ENCODE measurements at places on chromosomes 13 and 19.

DNA sequence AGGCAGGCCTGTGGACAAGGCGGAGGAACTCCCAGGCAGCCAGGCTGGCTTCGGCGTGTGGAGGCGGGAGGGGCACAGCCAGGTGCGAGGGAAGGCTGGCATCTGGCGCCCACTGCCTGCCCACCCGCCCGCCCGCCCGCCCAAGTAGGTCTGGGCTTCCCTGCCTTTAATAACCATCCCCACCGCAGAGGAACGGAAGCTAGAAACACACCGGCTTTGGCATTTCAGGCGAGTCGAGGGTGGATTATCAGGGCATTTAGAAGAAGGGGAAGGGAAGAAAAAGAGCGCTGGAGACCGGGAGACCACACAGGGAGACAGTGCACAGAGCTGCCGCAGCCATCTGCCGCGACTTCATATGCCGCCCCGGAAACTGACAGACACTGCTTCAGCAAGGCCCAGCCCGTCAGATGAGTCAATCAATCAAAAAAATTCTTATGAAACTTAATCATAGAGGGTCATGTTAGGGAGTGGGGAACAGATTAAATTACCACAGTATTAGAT is 199.7 kb downstream of the TSHZ3 start:
- no peak for DNase-seq

- DNase-seq: no peak
Observed at GRCh38 chr13:85538957-85539356, 260.3 kb downstream of the SLITRK6 start.

GRCh38 chr19:29323440-29324290 is 110.7 kb upstream of the UQCRFS1 start:
- DNase-seq: no peak

DNA sequence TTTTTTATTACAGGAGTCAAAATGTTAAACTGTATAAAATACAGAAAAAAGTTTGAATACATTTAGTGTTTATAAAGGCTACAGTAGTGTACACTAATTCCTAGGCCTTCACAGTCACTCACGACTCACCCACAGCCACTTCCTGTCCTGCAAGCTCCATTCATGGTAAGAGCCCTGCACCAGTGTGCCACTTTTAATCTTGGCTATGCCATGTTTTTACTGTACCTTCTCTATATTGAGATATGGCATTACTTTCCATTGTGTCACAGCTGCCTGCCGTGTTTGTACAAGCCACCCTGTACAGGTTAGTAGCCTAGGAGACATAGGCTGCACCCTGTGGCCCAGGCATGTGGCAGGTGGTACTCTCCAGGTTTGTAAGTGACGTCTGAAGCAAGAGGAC is 32.1 kb downstream of the C1QTNF9 start:
- DNase-seq: no peak

- peak; percentile 14 for DNase-seq
Observed at GRCh38 chr19:22532388-22533300, 101.5 kb upstream of the ZNF492 start.

GRCh38 chr13:43911278-43911677 is 31.6 kb downstream of the LACC1 start:
- no peak for DNase-seq

DNA sequence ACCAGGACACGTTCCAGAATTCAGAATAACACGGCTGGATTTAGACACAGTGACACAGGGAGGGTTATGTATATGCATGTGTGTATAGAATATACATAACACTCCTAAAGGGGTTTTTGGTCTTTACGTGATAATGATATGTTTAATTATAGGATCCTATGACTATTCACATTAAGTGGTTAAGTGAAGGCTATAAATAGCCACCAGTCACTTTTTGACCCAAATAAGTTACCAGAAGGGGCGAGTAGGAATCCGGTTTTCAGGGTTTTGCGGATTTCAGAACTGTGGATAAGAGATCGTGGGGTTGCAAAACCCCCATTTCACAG is 6.9 kb downstream of the ANGPTL6 start:
- DNase-seq: no peak

DNA sequence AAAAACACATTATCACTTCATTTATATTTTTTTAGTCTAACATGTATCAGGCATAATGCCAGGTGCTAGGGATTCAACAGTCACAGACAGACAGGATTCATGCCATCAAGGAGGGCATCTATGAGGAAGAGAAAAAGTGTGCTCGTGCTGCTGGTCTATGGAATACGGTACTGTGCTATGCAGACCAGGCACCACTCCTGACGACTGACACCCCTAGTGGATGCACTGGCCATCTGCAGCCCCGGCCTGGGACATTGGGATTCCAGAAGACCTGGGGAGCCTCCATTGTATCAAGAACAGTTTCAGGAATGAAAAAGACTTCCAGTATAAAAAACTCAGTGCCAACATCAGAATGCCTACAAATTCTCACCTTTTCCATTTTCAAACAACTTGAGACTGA is 94.0 kb downstream of the KLF12 start:
- no peak for DNase-seq

DNA sequence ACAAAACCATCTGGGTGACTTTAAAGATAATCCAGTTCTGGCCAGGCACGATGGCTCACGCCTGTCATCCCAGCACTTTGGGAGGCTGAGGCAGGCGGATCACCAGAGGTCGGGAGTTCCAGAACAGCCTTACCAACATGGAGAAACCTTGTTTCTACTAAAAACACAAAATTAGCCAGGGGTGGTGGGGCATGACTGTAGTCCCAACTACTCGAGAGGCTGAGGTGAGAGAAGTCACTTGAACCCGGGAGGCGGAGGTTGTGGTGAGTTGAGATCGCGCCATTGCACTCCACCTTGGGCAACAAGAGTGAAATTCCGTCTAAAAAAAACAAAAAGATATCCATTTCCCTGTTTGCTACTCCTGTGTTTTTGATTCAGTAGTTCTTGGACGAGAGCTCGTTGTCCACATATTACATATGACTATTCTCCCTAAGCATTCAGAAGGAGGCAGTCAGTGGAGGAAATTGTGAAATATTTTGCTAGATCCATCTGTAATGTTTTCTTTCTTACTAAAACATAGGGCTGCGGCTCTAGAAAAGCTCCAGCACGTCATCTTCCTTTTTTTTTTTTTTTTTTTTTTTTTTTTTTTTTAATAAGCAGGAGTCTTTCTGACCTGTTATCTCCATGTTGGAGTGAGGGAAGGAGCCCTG is 33.6 kb downstream of the ZNF701 start:
- DNase-seq: no peak

- no peak for DNase-seq
Observed at GRCh38 chr19:53965091-53965490, 2.4 kb downstream of the CACNG8 start.

GRCh38 chr19:53792721-53793433 is 31.2 kb downstream of the NLRP12 start:
- peak; percentile 60 for DNase-seq

GRCh38 chr13:45393941-45394570 is 24.1 kb downstream of the SLC25A30 start:
- DNase-seq: peak; percentile 9

Data from anterior cingulate cortex (tissue), 58 donors.